Fibroblast of skin of right quadriceps (primary cell): ENCODE measurements at places on chromosomes 2 and 18.

GRCh38 chr2:187924293-187924692 lies 367.4 kb upstream of the GULP1 start:
- DNase-seq = no peak

GRCh38 chr18:36155851-36156757 lies 26.4 kb downstream of the ELP2 start:
- DNase-seq = peak; percentile 29

GRCh38 chr2:990970-991369 lies 40.3 kb downstream of the SNTG2 start:
- peak; percentile 7 for DNase-seq

DNA sequence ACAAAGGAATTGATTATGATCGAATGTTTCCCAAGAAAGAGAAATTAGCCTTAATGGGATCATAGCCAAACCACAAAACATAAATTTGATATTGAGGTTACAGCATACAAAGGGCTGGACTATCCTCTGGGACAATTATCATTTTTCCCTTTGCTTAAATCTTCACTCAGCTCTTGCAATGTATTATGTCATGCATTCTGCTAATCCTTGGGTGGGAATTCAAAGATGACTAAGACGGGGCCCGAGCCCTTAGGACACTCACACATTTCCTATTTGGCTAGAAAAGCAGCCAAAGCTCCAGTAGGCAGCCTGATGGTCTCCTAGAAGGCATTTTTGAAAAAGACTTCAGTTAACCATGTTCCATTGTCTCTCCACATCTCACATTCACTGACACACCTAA lies 17.2 kb upstream of the NMI start:
- peak; percentile 92 for DNase-seq

- DNase-seq = peak; percentile 17
Measured at GRCh38 chr2:227079726-227080125, 84.3 kb downstream of the COL4A4 start.

DNA sequence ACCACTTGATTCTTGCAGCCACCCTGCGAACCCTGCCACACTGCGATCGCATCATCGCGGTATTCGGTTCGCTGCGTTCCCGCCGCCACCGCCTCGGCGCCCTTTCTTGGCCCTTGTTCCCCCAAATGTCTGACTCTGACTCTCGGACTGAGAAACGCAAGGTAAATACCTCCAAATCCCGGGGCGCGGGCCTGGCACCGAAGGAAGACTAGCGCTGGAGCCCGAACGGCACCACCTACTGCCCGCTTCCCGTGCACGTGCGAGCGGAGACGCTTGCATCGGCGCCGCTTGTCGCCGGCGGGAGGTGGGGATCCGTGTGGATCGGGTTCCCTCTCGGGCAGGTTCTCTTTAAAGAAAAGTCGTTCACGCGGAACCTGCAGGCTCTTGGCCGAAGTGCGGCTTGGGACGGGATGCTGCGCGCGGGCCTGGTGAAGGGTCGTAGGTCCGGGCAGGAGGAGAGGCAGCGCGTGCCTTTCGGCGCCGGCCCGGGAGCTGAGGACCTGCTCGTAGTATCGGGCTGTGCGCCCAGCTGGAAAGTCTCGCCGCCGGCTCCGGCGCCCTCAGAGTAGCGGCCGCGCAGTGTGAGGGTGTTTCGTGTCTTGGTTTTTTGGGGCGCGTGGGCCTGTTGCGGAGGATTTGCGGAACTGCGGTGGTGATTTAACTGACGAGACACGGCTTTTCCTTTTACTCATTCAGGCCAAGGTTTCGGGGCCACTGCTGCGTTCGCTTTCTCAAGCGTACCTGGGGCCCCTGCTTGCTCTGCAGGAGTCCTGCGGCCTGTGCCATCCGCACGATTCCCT lies 514 bp downstream of the BCL2L11 start:
- peak; percentile 32 for DNase-seq

GRCh38 chr18:7604361-7604760 lies 37.2 kb downstream of the PTPRM start:
- no peak for DNase-seq

- DNase-seq = no peak
Measured at GRCh38 chr2:240245706-240246105, 105.2 kb upstream of the OTOS start.

DNA sequence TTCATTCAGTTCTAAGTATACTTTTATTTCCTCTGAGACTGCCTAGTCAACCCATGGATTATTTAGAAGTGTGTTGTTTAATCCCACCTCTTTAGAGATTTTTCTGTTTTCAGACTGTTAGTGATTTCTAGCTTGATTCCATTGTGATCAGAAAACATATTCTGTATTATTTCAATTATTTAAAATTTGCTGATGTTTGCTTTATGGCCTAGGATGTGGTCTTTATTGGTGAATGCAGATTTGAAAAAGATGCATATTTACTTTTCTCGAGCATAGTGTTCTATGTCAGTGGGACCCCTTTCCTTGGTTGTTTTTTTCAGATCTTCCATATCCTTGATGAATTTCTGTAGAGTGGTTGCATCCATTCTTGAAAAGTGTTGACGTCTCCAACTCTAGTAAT lies 487.2 kb upstream of the HS6ST1 start:
- no peak for DNase-seq

GRCh38 chr2:219352448-219353023 lies 20.0 kb upstream of the RESP18 start:
- DNase-seq = peak; percentile 72

DNA sequence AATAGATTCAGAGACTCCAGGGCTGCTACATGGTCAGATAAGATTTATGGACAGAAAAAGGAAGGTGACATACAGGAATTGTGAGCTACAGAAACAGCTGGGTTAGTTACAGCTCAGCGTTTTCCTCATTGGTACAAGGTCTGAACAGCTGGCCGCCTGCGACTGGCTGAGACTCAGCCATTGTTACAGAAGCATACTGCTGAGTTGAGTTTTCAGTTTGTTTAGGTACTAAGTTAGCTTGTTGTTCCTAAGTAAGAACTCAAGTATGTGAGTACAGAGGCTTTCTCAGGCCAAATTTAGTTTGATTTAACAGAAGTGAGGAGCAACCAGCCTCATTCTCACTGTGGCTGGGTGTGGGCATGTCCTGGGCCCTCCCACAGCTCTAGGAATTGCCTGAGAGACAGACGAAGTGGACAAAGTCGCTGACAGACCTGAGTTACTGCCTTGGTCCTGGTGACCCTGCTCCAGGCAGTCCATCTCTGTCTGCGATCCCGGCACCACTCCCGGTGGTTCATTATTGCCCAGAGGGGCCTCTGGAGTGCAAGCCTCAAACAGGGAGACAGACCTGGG lies 27.8 kb upstream of the RHOB start:
- no peak for DNase-seq

DNA sequence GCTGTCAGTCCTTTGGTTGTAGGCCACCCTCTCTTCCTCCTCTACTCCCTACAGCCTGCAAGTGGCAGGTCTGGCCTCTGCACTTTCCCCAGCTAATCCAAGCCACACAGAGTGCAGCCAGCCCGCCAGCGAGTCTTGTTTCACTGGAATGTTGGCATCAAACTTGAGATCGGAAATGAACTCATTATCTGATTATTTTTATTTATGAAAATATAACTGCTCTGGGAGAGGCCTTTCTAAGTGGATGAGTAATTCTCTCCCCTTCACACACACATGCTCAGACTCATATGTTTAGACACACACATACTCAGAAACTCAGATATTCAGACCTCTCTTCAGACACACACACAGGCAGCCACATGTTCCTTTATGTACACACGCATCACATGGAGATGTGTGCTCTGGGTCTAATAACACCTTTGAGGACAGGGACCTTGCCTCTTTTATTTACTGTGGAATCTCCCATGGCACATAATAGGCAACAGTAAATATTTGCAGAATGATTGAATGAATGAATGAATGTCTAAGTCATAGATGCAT lies 151.3 kb downstream of the ZFP36L2 start:
- peak; percentile 98 for DNase-seq

DNA sequence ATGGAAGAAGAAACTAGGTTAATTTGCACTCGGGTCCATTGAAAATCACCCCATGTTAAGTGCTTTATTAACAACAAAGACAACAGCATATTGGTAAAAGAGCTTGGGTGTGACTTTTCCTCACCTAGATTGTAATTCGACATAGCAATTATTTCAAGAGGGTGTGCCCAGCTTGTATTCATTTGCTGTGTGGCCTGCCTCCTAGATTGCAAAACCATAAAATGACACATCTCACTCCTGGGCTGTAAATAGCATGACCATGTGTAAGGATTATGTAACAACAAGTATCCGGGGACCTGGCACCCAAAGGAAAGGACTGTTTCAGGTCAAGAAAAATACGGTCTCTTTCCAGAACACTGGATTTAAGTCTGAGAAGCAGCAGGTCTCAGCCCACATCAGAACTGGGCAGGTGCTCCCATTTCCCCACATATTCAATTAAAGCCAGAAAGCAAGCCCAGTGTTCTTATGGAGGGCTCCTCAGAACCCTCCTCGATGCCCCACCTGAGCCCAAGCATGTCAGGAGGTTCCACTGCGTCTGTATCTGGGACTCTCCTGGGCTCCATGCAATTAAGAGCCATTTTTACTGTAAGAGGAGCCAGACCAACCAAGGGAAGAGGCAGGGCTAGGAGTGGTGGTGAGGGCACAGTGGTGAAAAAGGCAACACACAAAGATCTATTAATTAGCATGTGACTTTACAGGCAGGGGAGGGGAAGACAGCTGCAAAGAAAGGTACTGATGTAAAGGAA lies 39.2 kb downstream of the MREG start:
- DNase-seq = peak; percentile 20

DNA sequence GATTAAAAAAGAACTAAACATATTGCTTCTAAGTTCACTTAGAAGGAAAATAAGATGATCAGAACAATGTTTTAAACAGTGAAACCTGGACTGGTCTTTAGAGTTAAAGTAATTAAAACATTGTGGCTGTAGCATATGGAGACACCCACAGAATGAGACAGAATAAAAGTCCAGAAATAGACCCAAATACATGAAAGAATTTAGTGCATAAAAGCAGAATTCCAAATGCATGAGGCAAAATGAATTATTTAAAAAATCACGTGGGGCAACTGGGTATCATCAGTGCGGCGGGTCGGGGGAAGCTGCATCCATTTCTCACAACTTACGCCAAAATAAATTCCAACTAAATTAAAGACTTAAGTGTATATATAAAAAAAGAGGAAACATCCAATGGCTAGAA lies 12.1 kb downstream of the RNF149 start:
- DNase-seq = peak; percentile 68

DNA sequence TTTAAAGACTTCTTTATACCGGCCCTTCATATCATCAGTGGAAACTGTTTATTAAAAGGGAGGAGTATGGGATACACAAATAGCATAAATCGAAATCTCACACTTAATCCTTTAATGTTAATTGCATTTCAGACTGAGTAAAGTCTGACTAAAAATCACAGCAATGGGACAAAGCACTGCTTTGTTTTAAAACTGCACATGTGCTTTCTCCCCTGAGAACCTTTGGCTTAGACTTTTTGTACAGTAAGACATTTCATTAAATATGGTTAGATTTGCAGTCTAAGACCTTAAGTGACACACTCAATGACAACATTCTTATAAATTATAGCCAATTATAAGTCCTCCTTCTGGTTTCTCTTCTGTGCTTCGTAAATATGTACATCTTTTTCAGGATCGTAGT lies 12.5 kb downstream of the METTL21A start:
- no peak for DNase-seq

DNA sequence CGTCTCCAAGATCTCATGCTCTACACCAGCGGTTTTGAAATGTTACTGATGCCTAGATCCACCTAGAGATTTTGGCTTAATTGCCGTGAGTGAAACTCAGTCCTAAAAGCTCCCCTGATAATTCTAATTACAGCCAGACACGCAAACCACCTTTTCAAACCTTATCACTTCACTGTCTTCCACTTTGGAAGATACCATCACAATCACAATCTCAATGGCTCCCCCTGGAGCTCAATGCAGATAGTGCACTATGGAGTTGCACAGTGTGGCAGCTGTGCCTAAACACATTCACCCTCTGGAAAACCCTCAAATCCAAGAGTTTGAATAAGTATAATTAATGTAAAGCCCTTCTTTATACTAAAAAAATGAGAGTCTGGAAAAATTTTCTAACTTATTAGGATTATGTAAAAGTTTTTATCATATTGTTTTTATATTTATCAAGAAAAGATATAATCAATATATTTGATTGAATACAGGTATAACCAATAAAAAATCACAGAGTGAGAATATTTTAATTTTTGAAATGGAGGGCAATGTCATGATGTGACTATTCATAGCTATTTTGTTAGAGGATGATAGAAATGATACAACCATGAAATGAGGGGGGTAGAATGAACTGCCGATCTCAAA lies 102.9 kb upstream of the SLC8A1 start:
- peak; percentile 49 for DNase-seq

DNA sequence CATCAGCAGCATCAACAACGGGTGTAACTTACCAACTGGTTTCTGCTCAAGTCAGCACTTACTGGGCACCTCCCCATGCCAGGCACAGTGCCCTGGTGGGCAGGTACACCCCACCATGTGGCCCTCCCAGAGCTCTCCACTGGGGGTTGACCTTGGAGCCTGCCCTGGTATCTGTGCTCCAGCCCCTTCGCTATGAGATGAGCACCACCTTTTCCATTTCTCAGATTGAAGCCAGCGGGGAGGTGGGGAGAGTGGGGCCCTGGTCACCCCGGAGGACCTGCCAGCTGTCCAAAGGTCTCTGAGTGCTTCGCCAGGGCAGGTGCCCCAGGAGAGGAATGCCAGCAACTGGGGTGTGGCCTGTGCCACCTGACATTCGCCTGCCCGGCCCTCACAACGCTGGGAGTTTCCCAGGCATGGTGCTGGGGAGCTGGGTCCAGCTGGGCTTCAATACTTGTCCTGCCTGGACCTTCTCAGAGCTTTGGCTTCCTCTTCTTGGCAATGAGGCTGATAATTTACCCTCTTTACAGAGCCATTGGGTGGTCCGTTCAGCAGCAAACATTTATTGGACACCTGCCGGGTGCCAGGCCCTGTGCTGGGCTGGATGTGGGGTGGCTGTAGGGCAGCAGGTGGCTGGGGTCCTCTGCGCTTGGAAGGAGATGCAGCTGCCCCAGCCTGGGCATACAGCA lies 5.9 kb upstream of the ZAP70 start:
- no peak for DNase-seq

- peak; percentile 52 for DNase-seq
Measured at GRCh38 chr2:200905618-200906296, 16.6 kb downstream of the NIF3L1 start.

DNA sequence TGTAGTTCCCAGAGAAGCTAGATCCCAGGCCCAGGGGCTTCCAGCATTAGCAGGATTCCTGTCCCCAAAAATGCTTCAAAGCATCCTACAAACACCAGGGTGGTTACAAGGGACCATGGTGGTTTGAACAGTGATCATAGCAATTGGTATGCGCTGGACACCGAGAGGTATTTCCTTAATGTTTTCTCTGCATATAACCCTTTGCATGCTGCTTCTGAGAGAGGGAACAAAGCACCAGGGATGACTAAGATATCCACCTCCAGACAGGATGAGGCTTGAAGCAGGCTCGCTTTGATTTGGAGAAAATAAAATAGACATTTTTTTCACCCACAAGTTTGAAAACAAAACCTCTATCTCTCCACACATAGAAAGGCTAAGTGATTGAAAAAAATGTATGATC lies 50.5 kb upstream of the TSPYL6 start:
- peak; percentile 48 for DNase-seq
